Activated T-helper 1 cell treated with anti-CD3 and anti-CD28 coated beads, Interleukin-2, amount 50 U/mL, for 16 hours (primary cell): ENCODE measurements at places on chromosomes 12 and 14.
A peak's percentile ranks its signal among the peaks of the same experiment; 100 is the strongest.

- no peak for DNase-seq
Observed at GRCh38 chr12:52204931-52205505, 13.2 kb upstream of the KRT80 start.

GRCh38 chr12:113333877-113334785 is 778 bp downstream of the SLC8B1 start:
- DNase-seq, result no peak

- no peak for DNase-seq
Observed at GRCh38 chr12:81095501-81096232, 17.8 kb downstream of the ACSS3 start.

DNA sequence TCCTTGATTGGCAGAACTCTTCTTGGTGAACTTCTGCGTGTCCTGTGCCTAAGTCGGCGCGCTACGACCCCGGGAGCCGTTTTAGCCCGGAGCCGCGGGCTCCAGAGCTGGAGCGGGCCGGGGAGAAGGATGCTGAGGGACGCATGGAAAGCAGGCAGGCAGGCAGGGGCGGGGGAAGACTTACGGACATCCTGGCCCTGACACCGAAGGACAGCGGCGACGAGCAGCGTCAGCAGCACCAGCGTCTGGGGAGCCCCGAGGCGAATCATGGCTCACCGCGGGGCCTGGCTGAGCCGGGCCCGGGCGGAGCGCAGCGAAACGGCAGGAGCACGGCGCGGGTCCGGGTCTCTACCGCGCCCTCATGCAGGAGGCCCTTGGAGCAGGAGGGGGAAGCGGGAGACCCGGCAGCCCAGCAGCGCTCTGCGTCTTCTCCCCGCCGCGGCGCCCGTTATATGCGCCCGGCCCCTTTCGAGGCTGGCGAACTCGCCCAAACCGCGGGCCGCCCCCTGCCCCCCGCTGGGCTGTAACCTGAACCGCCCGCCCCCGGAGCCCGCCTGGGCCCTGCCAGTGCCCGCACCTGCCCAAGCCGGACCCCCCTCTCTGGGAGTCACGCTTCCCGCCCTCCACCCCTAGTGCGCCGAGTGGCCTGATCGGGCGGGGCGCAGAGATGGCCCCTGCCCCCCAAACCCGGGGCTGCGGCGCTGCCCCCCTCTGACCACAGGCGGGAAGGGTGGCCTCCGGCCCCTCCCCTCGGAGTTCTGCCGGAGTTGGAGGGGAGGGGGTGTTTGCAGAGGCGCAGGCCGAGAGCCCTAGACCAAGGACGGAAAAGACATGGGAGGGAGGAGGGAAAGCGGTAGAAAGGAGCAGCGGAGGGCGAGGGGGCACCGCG is at the start of gene COL2A1:
TSS of gene COL2A1 (minus strand) at position 424 of the 889 bp plus-strand sequence. CDS start at position 269, 155 bp downstream.
- DNase-seq, result no peak

GRCh38 chr14:102590667-102591099 is 1.8 kb upstream of the RCOR1 start:
- DNase-seq, result no peak

GRCh38 chr12:62668782-62669181 is 202.2 kb downstream of the MON2 start:
- no peak for DNase-seq

- no peak for DNase-seq
Observed at GRCh38 chr12:9133216-9133916, 17.6 kb upstream of the A2M start.

DNA sequence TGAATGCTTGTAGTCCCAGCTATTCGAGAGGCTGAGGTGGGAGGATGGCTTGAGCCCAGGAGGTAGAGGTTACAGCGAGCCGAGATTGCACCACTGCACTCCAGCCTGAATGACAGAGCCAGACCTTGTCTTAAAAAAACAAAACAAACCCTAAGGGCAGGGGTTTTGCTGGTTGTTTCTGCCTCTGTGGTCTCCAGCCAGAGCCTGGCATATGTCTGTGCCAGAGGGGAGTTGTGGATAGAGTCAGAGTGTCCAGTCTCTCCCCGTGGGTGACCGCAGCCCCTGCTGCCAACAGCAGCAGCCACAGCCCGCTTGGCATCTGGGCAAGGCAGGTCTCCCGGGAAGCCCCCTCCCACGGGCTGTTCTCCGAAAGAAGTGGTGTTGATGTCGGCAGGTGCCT is 37.6 kb downstream of the MVK start:
- DNase-seq, result no peak

- DNase-seq, result peak; percentile 70
Observed at GRCh38 chr14:76977793-76978720, 50.5 kb downstream of the IRF2BPL start.

DNA sequence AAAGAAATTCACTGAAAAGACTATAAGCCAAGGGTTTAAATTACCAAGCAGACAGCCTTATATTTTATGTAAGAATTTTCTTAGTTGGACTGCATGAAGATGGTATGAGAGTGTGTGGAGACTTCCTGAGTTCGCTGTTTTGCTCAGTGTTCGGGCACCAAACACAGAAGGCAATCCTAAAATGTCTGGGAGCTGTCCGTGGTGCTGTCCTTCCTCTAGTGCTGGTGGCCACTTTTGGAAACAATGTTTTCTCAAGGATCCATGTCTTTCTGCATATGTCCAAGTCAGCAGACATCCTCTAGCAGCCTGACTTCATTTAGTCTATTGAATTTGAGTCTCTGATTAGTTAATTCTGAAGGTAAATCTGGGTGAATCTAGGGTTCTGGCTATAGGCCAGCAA is 135.8 kb downstream of the SLC8A3 start:
- DNase-seq, result no peak

DNA sequence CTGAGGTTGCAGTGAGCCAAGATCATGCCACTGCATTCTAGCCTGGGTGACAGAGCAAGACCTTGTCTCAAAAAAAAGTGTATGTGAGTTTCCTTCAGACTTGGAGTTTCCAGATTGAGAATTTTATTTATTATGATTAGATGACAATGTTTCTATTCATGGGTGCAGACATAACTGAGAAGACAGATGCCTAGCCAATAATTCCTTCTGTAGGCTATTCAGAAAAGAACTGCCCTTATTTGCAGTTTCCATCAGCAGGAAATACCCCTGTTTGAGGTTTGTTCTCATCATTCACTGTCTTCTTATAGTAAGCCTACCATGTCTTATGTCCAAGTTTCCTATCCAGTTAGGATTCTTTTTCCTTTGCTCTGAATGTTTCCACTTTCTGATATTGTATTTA is 269.0 kb downstream of the KTN1 start:
- DNase-seq, result no peak

DNA sequence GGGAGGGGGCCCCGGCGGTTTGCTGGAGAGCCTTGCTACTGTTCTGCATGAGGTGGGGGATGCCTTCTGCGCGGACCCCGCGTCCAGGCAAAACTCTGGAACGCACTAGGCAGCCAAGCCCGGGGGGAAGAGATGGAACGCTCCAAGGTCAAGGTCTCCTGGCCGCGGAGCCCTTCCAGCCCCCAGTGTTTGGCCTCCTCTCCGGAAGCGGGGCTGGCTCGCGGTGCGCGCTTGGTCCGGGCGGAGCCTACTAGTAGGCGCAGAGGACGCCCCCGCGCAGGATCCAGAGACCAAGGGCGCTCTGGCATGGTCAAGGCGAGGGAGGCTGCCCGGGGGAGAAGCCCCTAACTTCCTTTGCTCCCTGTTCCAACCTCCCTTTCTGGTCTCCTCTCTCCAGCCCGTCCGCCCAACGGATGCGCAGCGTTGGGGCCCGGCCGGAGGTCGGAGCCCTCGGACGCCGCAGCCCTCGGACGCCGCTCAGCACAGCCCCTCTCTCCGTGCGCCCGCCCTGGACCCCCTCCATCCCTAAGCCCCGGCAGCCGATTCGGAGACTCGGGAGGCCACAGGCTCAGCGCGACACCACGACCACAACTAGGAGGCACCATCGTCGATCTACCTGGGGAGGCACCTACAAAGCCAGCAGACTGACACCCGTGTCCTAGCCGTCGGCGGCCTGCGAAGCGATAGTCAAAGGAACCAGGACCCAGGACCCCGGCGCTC is 669 bp upstream of the KCNK13 start:
- DNase-seq, result no peak

DNA sequence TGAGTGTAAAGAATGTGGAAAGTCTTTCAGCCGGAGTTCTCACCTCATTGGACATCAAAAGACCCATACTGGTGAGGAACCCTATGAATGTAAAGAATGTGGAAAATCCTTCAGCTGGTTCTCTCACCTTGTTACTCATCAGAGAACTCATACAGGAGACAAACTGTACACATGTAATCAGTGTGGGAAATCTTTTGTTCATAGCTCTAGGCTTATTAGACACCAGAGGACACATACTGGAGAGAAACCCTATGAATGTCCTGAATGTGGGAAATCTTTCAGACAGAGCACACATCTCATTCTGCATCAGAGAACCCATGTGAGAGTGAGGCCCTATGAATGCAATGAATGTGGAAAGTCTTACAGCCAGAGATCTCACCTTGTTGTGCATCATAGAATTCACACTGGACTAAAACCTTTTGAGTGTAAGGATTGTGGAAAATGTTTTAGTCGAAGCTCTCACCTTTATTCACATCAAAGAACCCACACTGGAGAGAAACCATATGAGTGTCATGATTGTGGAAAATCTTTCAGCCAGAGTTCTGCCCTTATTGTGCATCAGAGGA is 25.1 kb upstream of the ZNF268 start:
- no peak for DNase-seq

GRCh38 chr14:30064454-30064853 is 136.8 kb upstream of the PRKD1 start:
- no peak for DNase-seq

GRCh38 chr12:118981285-118982211 is at the start of gene SRRM4:
SRRM4 (plus strand) TSS chr12:118981541; CDS start chr12:118981883, 342 bp downstream.
- no peak for DNase-seq

- peak; percentile 1 for DNase-seq
Observed at GRCh38 chr12:12070674-12071656, at the start of gene BCL2L14. BCL2L14 (plus strand) TSS chr12:12070939; CDS start chr12:12079306, 8,367 bp downstream.
